ENCODE measurements at places on chromosomes 12 and 14.
A peak's percentile ranks its signal among the peaks of the same experiment; 100 is the strongest.

DNA sequence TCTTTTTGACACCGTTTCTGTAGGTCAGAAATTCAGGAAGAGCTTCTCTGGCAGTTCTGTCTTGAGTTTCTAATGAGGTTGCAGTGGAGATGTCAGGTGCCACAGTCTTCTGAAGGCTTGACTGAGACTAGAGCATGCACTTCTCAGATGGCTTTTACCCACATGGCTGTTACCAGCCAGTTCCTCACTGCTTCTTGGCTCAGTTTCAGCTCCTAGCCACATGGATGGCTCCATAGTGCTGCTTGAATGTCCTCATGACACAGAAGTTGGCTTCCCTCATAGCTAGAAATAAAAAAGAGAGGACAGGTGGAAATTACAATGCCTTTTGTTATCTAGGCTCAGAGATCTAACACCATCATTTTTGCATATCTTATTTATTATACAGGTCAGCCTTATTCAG lies 38.1 kb upstream of the SLC2A13 start:
- DNase-seq: no peak
- no peaks in the 10 kb centered on the region for H3K4me1 ChIP-seq
- no peaks in the 10 kb centered on the region for H3K36me3 ChIP-seq
- no peak overlapping the region for H3K27ac ChIP-seq
- H3K27me3 ChIP-seq: no peaks in the 10 kb centered on the region

GRCh38 chr14:74049876-74050495 lies 30.8 kb downstream of the BBOF1 start:
- no peaks in the 10 kb centered on the region for H3K27me3 ChIP-seq
- no peaks in the 10 kb centered on the region for H3K4me1 ChIP-seq
- no peak overlapping the region for H3K27ac ChIP-seq
- H3K36me3 ChIP-seq: no peaks in the 10 kb centered on the region
- no peak for DNase-seq

GRCh38 chr12:75908961-75909605 lies 122.5 kb downstream of the PHLDA1 start:
- peak; percentile 82 for DNase-seq
- H3K36me3 ChIP-seq: no peaks in the 10 kb centered on the region
- H3K27ac ChIP-seq: peak overlapping the region; percentile 61
- H3K4me1 ChIP-seq: peaks cover 5% of the 10 kb centered on the region

DNA sequence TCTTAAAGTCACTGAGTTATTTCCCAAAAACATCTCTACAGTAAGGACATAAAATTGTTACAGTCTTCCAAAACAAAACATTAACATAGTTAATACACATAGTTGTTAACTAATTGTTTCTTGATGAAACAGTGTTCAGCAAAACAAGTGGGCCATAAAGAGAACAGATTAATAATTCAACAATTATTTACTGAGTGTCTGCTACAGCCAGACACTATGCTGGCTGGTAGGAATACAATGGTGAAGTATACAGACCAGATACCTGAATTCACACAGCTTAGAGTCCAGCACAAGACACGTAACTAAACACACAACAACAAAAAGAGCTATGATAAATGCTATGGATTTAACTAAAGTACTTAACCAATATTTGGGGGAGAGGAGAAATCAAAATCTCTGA lies 47.0 kb downstream of the PPP1R12A start:
- H3K4me1 ChIP-seq: peaks cover 2% of the 10 kb centered on the region
- H3K27me3 ChIP-seq: no peaks in the 10 kb centered on the region
- no peak overlapping the region for H3K4me3 ChIP-seq

- no peaks in the 10 kb centered on the region for H3K36me3 ChIP-seq
- no peak for DNase-seq
- no peaks in the 10 kb centered on the region for H3K4me1 ChIP-seq
- H3K27me3 ChIP-seq: no peaks in the 10 kb centered on the region
These were observed 352.5 kb upstream of the CCDC196 start for GRCh38 chr14:66133666-66134065.
